A673 (cell line): ENCODE measurements at places on chromosomes 12 and 14.

DNA sequence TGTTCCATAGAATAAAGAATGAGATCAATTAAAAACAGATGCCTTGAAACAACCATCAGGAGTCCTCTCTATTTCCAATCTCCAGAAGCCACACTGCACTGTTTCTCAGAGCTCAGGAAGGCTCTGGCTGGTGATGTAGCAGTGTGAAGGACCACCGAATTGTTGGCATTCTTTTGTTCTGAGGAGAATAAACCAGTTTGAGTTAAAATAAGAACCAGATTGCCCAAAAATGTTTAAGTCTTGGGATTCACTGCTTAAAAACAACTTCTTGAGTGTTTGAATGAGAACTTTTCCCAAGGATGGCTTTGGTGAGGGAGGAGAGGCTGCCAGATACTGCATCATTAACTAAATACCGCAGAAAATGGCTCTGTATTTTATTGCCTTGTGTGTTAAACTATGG lies 341.2 kb downstream of the C12orf75 start:
- no peak for DNase-seq

- no peak for DNase-seq
Observed at GRCh38 chr12:132639956-132640520, 21.5 kb downstream of the P2RX2 start.

GRCh38 chr12:12864243-12864642 lies 27.1 kb upstream of the GPRC5A start:
- no peak for DNase-seq

DNA sequence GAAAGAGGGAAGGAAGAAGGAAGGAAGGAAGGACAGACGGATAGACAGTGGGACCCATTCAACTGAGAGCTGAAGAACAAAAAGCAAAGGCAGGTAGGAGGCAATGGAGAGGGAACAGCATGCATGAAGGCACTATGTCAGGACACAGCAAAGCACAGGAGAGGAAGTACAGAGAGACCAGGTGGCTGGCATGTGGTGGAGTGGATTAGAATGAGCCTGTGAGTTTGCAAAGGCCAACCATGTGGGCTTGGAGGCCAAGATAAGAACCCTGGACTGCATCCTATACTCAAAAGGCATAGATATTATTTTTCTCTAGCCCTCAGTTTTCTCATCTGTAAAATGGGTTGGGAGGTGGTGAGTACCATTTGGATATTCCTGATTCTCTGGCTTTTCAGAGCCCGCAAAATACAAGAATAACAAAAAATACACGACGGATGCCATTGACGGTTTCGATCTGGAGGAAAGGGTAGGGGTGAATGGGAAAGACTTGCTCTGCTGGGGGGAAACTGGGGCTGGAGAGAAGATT lies 102.9 kb downstream of the WSCD2 start:
- DNase-seq = no peak

- peak; percentile 52 for DNase-seq
Observed at GRCh38 chr12:122023339-122024131, 1.9 kb downstream of the BCL7A start.

DNA sequence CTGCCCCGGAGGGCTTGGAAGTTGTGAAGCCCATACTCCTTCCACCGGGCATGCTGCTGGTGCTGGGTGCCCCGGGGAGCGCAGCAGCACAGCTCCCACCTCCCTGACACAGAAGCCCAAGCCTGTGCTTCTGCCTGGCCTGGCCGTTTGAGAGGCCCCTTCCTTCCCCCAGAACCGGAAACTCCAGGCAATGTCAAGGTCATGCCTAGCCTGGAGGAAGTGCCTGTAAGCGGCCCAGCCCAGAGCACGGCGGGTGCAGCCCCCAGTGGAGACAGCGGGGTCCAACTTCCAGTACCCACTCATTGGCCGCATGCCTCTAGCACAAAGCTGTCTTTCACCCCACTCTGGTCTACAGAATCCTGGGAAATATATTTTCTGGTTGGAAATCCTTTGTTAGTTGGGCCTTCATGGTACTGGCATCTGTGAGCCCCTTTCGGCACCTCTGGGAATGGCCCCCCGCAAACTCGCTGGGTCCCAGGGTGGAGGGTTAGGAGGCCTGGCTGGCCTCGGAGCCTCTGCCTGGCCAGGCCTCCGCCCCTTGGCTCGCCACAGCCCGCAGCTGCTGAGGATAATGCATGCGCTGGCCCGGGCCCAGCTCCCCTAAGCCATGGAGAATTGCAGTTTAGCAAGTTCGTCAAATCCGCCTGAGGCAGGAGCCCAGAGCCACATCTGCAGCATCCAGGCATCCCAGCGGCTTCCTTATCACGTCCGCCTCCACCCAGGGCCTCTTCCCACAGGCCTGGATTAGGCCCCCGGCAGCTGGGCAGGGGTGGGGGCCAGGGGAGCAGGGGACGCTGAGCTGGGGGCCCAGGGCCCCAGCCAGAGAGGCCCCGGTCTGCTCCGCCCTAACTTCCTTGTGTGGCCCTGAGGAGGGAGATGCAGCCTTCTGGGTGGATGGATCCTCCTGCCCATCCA lies 48.9 kb upstream of the DLK1 start:
- DNase-seq = peak; percentile 70

- no peak for DNase-seq
Observed at GRCh38 chr14:75220156-75220555, 43.7 kb upstream of the TMED10 start.

DNA sequence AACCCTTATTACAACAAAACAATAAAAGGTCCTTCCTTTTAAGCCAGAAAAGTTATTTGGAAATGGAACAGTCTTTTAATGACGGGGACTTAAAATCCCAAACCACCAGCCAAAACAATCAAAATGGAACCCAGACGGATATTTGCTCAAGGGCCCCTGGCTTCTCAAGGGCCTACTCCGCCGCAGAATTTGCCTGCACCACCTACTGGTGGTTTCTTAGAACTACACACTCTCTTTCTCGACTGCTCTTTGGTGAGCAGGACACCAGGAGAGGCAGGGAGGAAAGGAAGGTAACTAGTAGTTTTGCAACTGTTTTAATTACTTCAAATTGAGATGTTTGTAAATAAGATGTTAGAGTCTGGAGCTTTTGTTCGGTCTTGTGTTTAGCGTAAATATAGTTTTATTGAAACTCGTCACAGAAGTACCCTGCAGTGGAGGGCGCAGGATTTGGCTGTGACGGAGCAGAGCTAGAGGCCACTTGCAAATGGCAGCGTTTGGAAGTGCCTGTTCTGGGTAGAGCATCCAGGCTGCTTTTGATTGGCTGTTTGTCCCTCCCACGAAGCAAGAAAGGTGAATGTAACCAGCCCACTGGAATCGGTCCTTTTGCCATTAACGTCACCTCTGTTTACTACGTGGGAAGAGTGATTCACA lies 238.5 kb downstream of the CACNA1C start:
- DNase-seq = peak; percentile 72

- no peak for DNase-seq
Observed at GRCh38 chr14:67919259-67920032, 99.9 kb downstream of the RAD51B start.

DNA sequence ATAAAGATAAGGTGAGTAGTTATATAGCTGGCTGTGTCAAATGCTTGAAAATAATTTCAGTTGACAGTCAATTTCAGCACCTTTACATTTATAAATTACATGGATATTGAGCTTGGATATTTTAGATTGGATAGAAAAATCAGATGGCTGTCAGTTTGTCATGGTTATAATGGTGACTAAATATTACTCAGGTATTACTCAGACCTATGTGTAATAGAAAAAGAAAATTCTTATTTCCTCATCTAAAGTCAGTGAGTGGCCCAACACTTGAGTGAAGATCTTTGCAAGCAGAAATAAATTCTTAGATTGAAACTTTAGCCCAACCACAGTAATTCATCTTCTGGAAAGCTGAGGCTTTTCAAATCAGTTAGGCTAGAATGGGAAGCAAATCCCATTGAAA lies 354.4 kb downstream of the NAV3 start:
- no peak for DNase-seq

- DNase-seq = no peak
Observed at GRCh38 chr14:89792489-89793366, 161.8 kb downstream of the EFCAB11 start.

DNA sequence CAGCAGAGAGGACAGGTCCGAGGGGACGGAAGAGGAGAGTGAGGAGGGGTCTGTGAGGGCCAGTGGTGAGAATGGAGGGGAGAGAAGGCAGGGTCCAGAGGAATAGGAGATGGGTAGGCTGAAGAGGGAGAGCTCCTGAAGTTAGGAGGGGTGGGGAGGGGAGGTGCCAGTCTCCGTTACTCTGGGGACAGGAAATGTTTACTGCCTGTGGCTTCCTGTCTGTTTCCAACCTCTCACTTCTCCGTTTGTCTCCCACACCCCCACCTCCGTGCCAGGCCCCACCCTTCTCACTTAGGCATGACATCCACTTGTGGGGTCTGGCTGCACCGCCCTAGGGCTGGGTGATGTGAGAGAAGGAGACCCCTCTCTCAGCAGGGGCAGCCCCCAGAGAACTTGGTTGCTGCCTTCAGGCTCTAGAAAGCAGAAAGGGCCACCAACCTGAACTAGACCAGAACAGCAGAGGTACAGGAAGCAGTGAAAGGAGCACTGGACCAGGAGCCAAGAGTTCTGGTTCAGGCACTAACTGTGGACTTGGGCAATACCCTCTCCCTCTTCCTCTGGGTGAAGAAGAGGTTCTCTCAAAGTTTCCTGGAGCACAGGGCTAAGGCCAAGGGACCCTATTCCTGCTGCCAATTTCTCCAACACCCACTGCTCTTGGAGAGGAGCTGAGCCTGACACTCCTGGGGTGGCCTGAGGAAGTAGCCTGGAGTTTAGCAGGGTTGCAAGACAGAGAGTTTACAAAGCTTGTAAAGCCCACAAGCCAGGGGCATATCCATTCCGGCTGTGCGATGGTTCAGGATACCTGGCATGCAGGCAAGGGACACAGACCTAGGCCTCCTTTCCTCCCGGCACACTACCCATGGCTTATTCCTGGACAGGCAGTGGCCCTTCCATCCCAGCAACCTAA lies 5.5 kb downstream of the ITGA5 start:
- DNase-seq = peak; percentile 89

- DNase-seq = peak; percentile 21
Observed at GRCh38 chr14:67446371-67447032, 34.5 kb upstream of the PLEK2 start.

- no peak for DNase-seq
Observed at GRCh38 chr12:91123236-91123916, 12.1 kb upstream of the LUM start.

GRCh38 chr14:87405563-87405962 lies 587.4 kb downstream of the GALC start:
- no peak for DNase-seq

GRCh38 chr14:58824106-58824505 lies 186.3 kb downstream of the DACT1 start:
- no peak for DNase-seq

DNA sequence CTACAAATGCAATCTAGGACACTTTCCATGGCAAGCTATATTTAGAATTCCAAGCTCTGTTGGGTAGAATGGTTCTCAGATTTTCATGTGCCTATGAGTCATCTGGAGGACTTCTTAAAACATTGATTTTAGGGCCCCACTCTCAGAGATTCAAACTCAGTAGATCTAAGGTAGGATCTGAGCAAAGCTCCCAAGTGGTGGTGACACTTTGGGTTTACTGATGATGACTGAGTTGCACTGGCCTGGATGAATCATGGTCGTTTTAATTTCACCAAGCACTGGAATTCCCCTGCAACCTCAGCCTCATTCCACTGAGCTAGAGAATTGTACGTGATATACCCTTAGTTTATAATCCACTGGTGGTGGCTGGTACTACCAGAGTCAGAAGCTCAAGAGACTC lies 86.5 kb downstream of the PPM1H start:
- DNase-seq = no peak

- DNase-seq = no peak
Observed at GRCh38 chr14:33918256-33918655, 32.6 kb downstream of the EGLN3 start.

GRCh38 chr14:97366400-97366799 lies 569.2 kb downstream of the VRK1 start:
- DNase-seq = no peak

DNA sequence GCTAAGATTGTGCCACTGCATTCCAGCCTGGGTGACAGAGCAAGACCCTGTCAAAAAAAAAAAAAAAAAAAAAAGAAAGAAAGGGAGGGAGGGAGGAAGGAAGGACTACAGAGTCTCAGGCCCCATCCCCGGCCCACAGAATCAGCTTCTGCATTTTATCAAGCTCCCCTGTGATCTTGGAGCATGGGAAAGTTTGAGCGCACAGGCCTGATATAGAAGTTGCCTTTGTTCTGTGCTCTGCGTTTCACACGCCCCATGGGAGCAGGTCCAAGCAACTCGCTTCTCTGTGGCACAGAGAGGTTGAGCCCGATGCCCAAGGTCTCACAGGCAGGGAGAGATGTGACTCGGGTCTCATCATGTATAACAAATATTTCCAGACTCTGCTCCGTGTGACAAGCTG lies 101.8 kb downstream of the PHETA1 start:
- DNase-seq = no peak

- DNase-seq = no peak
Observed at GRCh38 chr12:44307506-44308168, 471.8 kb downstream of the TMEM117 start.

DNA sequence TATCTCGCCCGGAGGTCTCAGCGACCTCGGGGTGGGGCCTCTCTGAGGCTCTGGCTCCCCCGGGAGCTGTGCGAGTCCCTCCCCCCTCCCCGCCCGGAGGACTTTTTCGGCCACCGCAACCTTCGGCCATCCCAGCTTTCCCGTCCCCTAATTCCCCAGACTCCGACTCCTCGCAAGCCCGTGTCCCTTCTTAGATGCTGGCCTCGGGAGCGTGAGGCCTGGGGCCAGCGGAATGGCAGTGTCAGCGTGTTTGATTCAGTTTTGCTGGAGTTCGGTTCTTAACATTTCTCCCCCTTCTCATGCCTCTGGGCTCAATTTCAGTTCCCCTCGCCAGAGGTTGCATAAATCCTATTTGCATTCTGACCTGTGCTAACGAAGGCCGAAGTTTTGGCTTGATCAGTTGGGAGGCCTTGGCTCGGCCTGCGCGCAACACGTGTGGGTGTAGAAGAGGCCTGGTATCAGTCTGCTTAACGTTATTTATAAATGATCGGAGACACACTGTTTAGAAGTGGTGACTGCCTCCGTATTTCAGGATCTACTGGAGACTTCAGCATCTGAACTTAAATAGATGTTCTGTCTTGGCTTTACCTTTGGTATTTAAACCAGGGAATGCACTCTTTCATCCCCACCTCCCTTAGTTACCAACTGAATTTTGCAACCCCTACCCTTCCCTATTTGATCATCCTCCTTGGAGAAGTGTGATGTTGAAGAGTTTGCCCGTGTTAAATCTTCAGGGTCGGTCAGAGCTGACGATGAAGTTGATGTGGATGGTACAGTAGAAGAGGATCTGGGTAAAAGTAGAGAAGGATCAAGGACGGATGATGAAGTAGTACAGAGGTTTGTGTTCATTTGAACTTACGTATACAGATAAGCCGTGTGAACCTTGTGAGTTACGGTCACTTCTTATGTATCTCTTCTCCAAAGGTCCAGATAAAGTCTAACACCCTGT lies 851 bp downstream of the HSP90B1 start:
- DNase-seq = no peak

DNA sequence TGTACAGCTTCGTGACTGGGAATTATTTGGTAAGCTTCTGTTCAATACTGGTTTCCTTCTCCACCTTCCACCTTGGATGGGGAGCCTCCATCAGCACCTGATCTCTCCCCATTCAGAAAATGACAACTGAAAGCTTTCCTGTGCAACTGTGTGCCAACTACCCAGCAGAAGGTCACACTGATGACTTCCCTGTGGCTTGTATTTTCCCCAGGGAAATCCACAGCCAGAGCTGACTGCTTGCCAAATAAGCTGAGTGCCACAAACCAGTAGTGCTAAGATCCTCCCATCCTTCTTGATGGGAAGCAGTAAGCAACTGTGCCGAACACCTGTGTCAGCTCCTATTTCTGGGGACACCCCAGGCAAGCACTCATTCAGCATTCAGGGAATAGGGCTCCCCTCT lies 257.2 kb upstream of the SOX5 start:
- DNase-seq = peak; percentile 47
